HT1080 (cell line): ENCODE measurements at places on chromosomes 4 and X.

DNA sequence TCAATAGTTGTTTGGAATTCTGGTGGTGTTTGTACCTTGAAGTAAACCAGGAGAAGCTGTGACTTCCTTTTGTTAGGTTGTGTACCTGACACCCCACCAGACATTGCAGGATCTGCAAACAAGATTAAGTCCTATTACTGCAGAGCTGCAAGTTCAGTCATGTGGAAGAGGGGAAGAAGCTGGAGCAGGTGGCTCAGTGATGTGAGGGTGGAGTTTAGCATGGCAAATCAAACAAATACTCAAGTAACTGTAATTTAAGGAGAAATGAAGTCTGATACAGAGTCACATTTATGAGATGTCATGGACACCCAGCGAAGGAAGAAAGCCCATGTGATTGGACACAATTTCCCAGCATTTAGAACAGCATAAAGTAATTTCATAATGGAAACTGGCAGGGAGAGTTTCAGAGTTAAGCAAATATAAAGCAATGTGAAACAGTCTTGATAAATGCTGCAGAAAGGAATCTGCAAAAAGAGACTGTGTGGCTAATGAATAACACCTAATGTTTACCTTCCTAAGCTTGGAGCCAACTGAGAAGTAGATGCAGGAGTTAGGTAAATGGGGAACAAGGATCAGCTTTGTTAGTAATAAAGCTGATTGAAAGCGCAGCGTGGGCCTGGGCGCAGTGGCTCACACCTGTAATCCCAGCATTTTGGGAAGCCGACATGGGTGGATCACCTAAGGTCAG is 249.1 kb downstream of the GBA3 start:
- no peak for DNase-seq

DNA sequence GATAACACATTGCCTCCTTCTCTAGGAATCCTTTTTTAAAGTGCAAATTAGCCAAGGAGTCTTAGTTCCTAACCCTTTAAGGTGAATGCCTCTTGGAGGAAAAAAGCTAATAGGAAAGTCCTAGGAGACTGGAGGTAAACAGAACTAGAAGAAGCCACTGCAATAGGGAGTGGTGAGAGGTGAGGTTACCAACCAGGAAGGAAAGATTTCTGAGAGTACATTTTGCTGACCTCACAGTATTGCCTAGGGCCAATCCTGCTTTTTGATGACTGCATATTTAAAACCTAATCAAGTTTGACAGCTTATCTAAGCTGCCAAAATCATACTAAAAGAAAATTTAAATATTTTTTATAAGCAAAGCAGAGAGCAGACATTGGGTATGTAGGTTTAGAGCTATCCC is 7.3 kb upstream of the CUL4B start:
- DNase-seq: no peak

GRCh38 chrX:149205081-149205480 is 300.0 kb downstream of the IDS start:
- DNase-seq: no peak

- no peak for DNase-seq
Measured at GRCh38 chr4:111198446-111198845, 575.6 kb upstream of the PITX2 start.

DNA sequence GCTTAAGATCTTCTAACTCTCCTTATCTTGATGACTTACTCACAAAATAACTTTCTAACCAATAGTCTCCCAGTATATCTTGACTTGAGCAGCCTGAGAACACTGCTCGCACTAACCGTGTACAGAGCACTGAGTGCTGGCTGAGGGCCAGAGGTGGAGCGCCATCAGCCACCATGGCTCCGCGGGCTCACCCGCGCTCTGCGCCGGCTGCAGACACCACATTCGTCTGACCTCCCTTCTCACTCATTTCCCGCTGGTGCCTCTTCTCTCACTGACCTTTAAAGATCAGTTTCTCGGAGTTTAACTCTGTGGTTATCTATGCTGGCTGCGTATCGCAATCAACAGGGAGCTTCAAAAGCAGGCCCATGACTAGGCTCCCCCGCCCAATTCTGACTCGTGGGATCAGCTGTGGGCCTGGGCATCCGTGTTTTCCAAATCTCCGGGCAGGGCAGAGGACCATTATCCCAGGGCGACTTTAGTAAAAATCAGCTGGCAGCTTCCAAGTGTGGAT is 78.6 kb downstream of the HAUS3 start:
- DNase-seq: no peak

- DNase-seq: no peak
Measured at GRCh38 chr4:6984612-6985425, 58.4 kb upstream of the TADA2B start.

GRCh38 chr4:26779674-26780073 is 81.0 kb upstream of the STIM2 start:
- DNase-seq: peak; percentile 76

DNA sequence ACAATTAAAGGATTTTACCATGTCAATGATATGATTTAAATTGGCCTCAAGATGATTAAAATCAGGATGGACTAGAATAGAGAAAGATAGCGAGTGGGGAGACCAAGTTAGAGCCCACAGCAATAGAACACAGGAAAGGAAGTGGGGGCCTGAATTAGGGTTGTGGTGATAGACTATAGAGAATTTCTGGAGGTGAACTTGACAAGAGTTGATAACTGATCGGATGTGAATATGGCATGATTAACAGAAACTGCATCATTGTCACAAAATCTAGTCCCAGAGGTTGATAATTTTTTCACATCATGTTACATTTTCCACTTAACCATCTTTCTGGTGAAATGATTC is 26.3 kb upstream of the TRPC3 start:
- no peak for DNase-seq

DNA sequence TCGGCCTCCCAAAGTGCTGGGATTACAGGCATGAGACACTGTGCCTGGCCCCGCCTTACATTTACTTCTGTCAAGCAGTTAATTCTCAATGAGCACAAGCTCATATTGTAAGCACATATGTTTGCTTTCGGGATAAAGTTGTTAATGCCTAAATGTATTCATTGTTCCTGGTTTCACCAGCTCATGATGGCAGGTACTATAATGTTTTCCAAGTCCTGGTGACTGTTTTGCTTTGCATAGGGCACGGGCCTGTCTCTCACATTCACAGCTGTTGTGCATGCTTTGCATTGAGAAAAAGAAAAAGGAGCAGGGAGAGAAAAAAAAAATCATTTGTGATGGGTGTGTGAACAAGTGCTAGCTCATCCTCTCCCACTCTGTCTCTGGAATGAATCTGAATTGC is 661.2 kb upstream of the TENM3 start:
- no peak for DNase-seq

- no peak for DNase-seq
Measured at GRCh38 chr4:38366456-38366855, 297.5 kb upstream of the KLF3 start.

- DNase-seq: no peak
Measured at GRCh38 chrX:6374556-6374955, 145.9 kb upstream of the NLGN4X start.

DNA sequence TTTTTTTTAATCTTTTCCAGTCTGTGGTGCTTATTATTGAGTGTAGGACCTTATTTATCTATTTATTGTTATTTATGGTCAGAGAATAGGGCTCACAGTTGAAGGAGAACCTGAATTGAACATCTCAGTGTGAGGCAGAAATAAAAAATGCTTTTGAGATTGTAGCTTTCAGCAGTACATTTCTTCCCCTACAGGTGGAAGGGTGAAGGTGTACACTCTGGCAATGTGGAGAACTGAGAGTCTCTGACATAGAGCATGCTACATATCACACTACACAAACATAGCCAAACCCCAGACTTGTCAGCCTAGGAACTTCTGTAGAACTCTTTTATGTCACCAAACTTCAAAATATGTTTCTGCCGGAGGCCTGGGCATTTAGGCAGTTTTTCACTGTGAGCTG is 140.2 kb downstream of the STIM2 start:
- no peak for DNase-seq

- peak; percentile 90 for DNase-seq
Measured at GRCh38 chr4:118989098-118990080, 100.7 kb downstream of the SYNPO2 start.

DNA sequence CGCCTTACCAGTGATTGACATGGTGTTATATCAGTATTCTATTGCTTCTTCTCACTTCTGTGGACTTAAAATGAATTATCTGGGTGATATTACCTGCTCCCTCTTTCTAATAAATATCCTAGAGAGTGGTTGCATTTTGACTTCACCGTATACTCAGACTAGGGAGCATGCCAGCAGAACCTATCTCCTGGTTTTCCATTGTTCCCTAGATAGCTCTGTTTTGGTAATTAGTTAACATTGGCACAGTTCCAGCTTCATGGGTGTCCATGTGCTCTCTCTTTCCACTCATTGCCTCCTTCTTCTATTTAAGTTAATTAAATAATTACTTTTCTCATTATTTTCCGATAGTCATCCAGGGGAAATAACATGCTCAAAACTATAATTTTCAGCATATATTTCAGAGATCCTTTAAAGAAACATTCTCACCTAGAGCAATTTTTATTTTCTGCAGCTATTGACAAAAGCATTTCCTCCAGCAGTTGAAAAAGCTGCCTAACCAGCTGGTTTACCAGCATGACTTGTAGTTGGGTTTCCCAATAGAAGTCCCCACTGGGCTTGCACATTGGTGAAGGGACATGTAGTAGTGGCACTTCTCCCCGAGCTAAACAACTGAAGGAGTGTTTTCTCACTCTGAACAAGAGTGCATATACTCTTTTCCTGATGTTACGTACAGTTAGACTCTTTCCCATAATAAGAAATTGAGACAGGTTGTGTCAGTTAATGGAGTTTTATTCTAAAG is 27.9 kb upstream of the PAPSS1 start:
- no peak for DNase-seq

GRCh38 chrX:113802837-113803236 is 781.0 kb upstream of the HTR2C start:
- no peak for DNase-seq

GRCh38 chrX:15158736-15159406 is 111.0 kb downstream of the ASB9 start:
- DNase-seq: peak; percentile 57
